ENCODE measurements at places on chromosomes 16 and 17.
A peak's percentile ranks its signal among the peaks of the same experiment; 100 is the strongest.

- no peak for DNase-seq
Measured at GRCh38 chr17:39870776-39871175, 2.8 kb downstream of the ZPBP2 start.

DNA sequence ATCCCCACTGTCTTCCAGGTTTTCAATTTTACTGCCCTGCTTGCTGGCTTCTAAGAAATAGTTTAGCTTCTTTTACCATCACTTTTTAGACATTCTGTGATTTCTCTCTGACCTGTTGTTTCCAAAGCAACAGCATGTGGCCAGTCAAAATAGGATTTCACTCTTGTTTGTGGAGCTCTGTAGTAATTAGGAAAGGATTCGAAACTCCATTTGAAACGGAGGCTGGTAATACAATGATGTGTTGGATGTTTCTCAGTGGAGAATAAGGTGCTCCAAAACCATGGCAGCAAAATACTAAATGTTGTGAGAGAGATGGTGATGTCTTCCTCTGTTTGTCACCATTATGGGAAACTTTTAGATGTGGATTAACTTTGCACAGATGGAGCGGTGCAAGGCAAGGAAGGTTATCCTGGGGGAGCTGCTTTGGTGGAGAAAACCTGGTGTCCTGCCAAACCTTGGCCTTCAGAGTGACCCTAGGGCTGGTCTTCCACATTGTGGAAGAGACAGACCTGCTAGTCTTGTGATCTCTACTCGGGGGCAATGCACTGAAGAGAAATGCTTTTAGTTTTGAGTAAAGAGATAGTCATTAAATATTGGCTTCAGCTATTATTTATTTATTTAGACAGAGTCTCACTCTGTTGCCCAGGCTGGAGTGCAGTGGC lies 79.4 kb downstream of the PRKCA start:
- no peak for DNase-seq

- peak; percentile 66 for DNase-seq
Measured at GRCh38 chr16:27326738-27327585, 13.2 kb downstream of the IL4R start.

GRCh38 chr17:47847341-47848197 lies 3.4 kb downstream of the SP6 start:
- no peak for DNase-seq

Data from fibroblast of skin of left quadriceps (primary cell).